Thoracic aorta (tissue), 2 donors: ENCODE measurements at places on chromosomes 7 and 10. TPM values are rescaled to one million over a fixed set of nuclear protein-coding genes. Genes with fewer than 3 reads are reported as not detected.

DNA sequence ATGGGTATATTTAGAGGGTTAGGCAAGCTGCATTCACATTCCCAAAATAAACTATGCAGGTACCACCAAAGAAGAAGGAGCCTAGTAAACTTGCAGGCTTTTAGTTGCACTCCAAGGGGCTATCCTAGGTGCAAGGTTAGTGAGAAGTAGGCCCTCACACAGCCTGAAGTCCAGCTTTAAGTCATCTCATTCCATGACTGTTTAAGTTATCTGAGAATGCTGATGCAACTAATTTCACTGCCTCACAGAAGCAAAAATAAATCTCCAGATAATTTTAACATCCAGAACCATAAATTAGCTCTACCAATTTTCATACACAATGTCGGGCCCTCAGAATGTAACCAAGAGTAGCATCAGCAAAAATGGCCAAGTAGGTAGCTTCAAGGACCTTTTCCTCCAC, 34.3 kb upstream of the HHEX start:
- no peak overlapping the region for H3K27ac ChIP-seq
- H3K4me3 ChIP-seq: no peak overlapping the region
- no peaks in the 10 kb centered on the region for H3K36me3 ChIP-seq
- DNase-seq: no peak

DNAJC12 gene
- 1.2 TPM for total RNA-seq

GRCh38 chr7:23226844-23227450, 19.6 kb upstream of the GPNMB start:
- H3K4me3 ChIP-seq: no peak overlapping the region
- no peak overlapping the region for H3K27ac ChIP-seq
- no peaks in the 10 kb centered on the region for H3K27me3 ChIP-seq
- no peak for DNase-seq
- no peaks in the 10 kb centered on the region for H3K4me1 ChIP-seq

DNA sequence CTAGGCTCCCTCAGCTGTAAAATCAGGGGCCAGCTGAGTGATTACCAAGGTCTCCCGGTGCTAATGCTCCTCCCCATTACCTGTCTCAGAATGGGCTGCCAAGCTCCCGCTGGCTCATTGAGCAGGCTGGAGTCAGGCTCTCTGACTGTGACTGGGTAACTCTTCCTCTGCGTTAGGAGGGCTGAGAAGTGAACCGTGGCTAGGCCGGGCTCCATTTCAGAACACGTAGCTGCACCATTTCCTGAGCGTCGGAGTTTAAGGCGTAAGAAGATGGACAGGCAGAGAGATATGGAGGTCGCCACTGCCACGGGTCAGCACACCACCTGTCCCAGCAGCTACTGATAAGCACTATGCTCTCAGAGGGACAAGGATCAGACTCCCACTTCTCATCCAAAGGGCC, 250.3 kb downstream of the TCERG1L start:
- no peak for DNase-seq
- H3K36me3 ChIP-seq: no peaks in the 10 kb centered on the region
- H3K4me3 ChIP-seq: no peak overlapping the region
- no peaks in the 10 kb centered on the region for H3K27me3 ChIP-seq
- no peak overlapping the region for H3K27ac ChIP-seq

GRCh38 chr10:102620138-102620590, 24.1 kb upstream of the TRIM8 start:
- no peaks in the 10 kb centered on the region for H3K27me3 ChIP-seq
- peaks cover 63% of the 10 kb centered on the region for H3K4me1 ChIP-seq
- peak overlapping the region; percentile 98 for H3K27ac ChIP-seq
- H3K36me3 ChIP-seq: peaks cover 19% of the 10 kb centered on the region

PDK4 gene
- total RNA-seq: 79.5 TPM

DNA sequence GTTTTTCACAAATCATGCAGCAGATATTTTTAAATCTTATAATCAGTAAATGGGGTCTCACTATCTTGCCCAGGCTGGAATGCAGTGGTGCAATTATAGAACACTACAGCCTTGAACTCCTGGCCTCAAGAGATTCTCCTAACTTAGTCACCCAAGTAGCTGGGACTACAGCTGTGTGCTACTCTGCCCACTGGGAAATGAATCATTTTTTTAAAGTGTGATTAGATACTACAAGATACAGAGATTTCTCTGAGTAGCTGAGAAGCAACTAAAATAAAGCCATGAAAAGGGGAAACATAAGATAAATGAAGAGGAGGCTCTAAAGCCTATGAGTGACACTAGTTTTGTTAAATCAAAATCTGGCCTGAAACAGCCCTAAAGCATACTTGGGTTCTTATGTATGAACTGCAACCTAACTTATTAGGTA, 119.7 kb downstream of the JMJD1C start:
- no peak for DNase-seq
- no peaks in the 10 kb centered on the region for H3K27me3 ChIP-seq

DNA sequence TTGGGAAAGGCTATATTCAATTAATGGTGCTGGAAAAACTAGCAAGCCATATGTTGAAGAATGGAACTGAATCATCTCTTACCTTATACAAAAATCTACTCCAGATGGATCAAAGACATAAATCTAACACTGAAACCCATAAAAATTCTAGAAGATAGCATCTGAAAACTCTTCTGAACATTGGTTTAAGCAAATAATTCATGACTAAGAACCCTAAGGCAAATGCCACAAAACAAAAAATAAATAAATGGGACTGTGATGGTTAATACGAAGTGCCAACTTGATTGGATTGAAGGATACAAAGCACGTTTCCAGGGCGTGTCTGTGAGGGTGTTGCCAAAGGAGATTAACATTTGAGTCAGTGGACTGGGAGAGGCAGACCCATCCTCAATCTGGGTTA, 1130.0 kb downstream of the DNAJB9 start:
- no peak overlapping the region for H3K27ac ChIP-seq
- no peaks in the 10 kb centered on the region for H3K4me1 ChIP-seq
- H3K36me3 ChIP-seq: no peaks in the 10 kb centered on the region
- DNase-seq: no peak
- H3K27me3 ChIP-seq: no peaks in the 10 kb centered on the region

- H3K4me3 ChIP-seq: no peak overlapping the region
- H3K4me1 ChIP-seq: no peaks in the 10 kb centered on the region
- no peaks in the 10 kb centered on the region for H3K36me3 ChIP-seq
- DNase-seq: no peak
- H3K27me3 ChIP-seq: no peaks in the 10 kb centered on the region
Observed at GRCh38 chr7:26556061-26556881, 264.6 kb downstream of the SNX10 start.

- peaks cover 43% of the 10 kb centered on the region for H3K4me1 ChIP-seq
- DNase-seq: no peak
- no peaks in the 10 kb centered on the region for H3K27me3 ChIP-seq
- peak overlapping the region; percentile 92 for H3K27ac ChIP-seq
Observed at GRCh38 chr10:4345877-4346646, 479.9 kb upstream of the AKR1E2 start.

- peaks cover 26% of the 10 kb centered on the region for H3K4me1 ChIP-seq
- H3K36me3 ChIP-seq: no peaks in the 10 kb centered on the region
- no peak for DNase-seq
- H3K4me3 ChIP-seq: no peak overlapping the region
- H3K27me3 ChIP-seq: no peaks in the 10 kb centered on the region
- H3K27ac ChIP-seq: no peak overlapping the region
Observed at GRCh38 chr7:47402941-47403866, 178.7 kb downstream of the TNS3 start.

DNA sequence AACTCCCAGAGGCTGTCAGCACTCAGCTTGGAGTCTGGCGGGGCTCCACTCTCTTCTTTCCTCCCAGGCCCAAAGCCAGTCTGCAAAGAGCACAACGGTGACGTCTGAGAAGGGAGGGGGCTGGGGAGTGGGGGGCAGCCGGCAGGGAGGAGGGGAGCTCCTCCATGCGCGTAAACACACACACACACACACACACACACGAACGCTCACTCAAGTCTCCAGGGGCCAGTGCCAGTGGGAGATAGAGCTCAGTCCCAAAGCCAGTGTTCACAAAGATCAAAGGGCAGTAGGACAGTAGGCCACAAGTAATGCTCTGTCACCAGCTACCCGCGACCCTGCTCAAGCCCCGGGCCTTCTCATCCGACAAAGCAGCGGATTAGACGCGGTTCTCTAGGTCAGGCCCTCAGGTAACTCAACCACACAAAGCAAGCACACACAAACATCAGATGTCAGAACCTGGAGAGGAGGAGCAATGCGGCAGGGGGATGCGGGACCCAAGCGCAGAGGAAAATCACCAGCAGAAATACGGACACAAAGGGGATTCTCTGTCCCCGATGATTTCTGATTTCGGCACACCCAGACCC, 19.9 kb downstream of the TCAF1 start:
- peak overlapping the region; percentile 70 for H3K4me3 ChIP-seq
- DNase-seq: no peak
- H3K36me3 ChIP-seq: no peaks in the 10 kb centered on the region
- peaks cover 35% of the 10 kb centered on the region for H3K4me1 ChIP-seq
